Activated CD4-positive, CD25-positive, alpha-beta regulatory T cell treated with anti-CD3 and anti-CD28 coated beads, Interleukin-2, amount 50 U/mL, for 16 hours (primary cell): ENCODE measurements at places on chromosomes 1 and 21.

GRCh38 chr1:158311066-158311465 lies 20.3 kb downstream of the CD1B start:
- no peak for DNase-seq

DNA sequence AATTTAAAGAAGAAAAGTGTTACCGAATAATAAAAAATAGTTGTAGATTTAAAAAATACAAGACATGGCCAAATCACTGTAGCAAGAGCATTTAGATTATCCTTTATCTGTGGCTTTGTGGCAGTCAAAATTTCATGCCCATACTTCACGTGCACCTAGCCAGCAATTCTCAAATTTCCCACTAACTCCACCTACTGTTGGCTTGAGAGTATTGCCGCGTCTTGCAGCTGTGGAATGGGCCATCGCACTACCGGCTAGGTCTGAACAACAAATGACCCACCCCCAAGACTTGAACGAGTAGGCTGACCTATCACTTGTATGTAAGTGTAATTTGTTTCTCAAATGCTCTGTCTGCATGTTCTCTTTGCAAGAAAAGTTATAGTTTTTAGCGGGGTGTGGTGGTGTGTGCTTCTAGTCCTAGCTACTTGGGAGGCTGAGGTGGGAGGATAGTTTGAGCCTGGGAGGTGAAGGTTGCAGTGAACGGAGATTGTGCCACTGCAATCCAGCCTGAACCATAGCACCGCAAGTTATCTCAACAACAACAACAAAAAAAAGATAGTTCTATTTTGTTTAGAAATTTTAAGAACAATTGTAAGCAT lies 4.1 kb downstream of the KRTAP13-4 start:
- no peak for DNase-seq

DNA sequence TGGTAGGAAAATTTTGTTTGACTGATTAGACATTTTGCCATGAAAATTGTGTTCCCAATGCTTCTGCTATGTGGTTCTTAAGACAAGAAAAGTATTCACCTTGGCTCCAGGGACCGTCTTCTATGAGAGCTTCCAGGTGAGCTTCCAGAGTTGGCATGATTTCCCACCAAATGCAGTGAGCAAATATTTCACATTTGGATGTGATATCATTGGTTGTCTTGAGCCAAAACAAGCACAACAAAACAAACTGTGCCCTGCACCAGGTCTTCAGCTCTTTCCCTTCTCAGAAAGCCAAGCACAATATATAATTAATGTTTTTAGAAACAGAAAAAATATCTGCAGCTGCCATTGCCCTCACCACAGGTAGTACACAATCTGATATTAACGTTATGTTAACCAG lies 1009.0 kb downstream of the PLA2G4A start:
- no peak for DNase-seq

- no peak for DNase-seq
Measured at GRCh38 chr1:112318698-112319370, 77.2 kb upstream of the CTTNBP2NL start.

DNA sequence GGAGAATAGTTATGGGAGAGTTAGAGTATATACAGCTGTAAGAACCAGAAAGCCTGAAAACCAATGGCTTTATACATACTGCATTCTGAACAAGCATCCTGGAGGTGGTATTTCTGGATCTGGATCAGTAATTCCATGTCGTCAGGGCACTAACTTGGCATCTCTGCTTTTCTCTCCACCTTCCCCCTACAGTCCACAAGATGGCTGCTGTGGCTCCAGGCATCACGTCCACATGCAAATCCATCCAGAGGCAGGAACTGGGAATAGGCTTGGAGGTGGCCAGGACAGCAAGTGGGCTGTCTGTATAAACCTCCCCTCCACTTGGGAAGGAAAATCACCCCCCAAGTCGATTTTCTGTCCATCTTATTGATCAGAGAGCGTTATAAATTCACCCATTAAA lies 86.2 kb upstream of the WDR26 start:
- no peak for DNase-seq

GRCh38 chr1:227896710-227897655 lies 50.7 kb downstream of the WNT9A start:
- DNase-seq, result no peak

DNA sequence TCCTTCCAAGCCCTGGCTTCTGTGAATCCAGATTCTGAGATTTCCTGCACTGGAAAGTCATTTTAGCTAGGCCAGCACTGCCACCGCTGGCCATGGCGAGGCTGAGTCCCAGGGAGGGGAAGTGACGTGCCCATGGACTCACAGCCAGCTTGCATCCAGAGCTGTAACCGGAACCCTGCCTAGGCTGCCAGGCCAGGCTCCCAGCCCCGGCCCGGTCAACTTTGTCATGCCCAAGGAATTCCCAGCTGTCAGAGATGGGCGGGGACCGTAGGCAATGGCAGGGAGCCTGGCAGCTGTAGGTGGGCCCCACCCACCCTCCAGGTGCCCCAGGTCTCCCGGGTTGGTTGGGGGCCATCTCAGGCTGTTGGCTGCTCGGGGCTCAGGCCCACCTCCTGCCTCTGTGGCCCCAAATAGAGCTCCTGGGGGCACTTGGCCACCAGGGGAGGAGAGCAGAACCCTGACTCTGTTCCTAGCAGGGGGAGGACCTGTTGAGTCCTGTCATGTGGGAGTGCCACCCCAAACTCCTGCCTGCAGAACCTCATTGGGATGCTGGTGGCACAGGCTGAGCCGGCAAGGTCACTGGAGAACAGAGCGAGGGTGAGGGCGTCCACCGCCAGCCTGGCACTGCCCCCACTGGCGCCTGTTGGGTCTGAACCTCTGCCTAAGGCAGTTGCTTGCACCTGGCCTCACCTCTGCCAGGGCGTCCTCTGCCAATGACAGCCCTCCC lies 57.8 kb downstream of the FOXO6 start:
- no peak for DNase-seq

DNA sequence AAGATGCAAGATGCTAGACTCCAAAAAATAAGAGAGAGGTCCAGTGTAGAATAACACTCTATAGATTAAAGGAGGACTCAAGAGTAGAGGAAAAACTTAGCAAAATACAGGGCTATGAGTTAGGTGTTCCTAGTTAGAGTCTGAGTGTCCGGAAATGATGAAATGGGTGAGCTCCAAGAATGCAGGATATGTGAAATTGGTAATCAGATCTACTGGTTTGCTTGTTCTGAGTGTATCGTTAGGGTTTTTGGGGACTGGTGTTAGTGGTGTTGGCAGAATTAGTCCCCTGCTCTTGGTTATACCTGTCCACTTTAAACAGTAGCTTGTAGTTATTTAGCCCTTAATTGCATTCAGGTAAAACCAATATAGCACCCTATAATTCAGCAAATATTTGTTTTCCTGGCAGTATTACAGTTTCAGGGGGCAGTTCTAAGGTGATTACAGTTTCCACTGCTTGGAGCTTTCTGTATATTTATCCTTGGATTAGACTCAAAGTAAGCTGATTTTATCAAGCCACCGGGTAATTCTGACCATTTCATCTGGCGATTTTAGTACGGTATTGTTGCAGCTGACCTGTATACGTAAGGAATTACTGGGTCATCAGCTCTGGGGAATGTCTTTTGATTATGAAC lies 332.7 kb downstream of the CHRM3 start:
- no peak for DNase-seq

DNA sequence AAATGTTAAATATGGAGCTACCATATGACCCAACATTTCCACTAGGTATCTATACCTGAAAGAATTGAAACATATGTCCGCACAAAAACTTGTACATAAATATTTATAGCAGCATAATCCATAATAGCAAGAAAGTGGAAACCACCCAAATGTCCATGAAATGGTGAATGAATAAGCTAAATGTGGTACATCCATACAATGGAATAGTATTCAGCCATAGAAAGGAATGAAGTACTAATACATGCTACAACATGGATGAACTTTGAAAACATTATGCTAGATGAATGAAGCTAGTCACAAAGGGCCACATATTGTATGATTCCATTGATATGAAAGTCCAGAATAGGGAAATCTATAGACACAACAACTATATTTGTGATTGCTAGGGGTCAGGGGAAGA lies 20.0 kb upstream of the BLACAT1 start:
- no peak for DNase-seq

DNA sequence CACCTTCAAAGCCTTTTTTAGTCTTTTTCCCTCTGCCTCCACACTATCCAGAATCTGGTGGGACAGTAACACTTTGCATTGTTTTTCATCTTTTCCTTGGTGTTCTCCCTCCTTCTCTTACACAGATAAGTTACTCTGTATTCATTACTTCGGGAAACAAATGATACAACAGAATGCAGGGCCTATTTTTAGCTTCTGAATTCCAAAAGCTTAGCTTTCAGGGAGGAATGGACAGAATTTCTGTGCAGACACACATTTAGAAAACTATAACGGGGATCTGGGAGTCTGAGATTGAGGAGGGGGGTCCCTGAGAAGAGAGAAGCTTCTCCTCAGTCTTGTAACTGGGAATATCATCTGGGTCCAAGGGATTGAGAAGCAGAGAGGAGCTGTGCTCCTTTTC lies 3.5 kb upstream of the STK40 start:
- DNase-seq, result no peak

- no peak for DNase-seq
Measured at GRCh38 chr1:6427441-6428390, 3.1 kb downstream of the ESPN start.

DNA sequence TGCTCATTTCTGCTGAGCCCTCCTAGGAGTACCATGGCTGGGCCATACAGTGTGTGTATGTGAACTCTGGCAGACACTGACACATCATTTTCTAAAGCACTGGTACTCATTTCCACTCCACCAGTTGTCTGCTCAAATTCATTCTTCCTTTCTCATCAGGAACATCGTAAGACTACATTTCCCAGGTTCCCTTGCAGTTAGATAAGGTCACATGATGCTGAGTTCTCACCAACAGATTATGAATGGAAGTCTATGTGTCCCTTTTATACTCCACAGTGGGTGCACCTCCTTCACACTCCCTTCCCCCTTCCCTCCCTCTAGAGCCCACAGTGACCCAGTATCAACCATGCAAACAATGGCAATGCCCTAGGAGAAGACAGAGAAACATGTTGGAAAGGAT lies 38.3 kb upstream of the PAX7 start:
- DNase-seq, result no peak

DNA sequence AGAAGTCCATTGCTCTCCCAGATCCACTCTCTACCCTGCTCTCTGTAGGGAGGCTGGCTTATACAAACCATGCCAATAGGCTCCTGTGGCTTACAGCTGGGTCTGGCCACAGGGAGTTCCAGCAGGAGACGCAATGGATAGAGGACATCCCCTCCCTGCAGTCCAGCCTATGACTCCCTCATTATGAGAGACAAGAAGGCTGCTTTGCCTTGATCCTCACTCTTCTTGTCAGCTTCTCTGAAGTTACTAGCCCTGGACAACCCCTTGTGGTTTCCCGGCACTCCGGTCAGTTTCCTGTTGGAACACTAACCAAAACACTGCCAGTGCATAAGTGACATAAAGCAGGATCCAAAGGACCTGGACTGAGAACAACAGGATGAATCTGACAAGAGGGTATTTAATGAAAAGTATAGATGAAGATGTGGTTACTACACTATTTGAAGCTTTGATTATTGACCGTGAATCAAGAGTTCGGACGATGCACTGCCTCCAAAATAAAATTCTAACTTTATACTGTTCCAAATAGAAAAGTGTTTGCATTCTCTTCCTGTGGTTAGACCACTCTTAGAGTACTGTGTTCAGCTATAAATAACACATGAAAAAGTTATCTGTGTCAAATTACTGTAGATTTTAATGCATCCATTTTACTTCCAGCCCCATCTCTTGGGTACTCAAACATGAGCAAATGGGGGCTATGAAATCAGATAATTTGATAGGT lies 32.7 kb upstream of the ZNF326 start:
- DNase-seq, result no peak

- peak; percentile 23 for DNase-seq
Measured at GRCh38 chr1:32400876-32401631, 6.8 kb upstream of the BSDC1 start.

DNA sequence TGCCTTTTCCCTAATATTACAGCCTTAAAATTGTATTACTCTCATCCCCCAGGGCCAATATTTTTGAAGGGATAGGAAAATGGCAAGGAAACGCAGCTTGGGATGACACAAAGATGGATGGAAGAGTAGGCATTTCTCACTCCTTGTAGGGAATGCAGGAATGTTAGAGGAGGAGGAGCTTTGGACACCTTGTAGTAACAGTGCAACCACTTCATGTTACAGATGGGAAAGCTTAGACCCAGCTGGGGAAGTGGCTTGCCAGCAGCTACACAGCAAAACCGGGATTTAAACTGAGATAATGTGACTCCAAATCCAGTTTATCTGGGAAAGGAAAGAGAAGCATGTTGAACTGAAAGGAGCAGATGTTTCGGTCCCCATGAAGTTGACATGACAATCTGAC lies 473.7 kb upstream of the DAB1 start:
- no peak for DNase-seq

GRCh38 chr1:58487002-58487401 lies 59.5 kb downstream of the OMA1 start:
- DNase-seq, result no peak

- DNase-seq, result no peak
Measured at GRCh38 chr1:241499910-241500309, 19.6 kb downstream of the FH start.

DNA sequence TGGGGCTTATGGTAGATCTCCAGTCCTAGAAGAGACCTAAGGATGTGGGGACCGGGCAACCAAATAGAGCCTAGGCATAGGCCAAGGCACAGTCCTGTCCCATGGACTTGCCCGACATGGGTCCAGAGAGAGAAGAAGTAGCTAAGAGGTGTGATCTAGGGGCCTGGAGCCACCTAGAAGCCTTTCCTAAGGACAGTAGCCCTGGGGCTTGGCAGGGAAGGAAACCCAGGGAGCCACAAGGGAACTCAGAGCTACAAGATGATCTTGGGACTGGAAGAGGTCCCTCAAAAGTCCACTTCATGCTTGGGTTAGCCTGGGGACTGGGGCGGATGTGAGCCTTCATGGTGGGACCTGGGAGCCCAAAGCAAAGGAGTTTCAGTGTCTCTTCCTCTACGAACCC lies 18.8 kb downstream of the IRF2BP2 start:
- no peak for DNase-seq

GRCh38 chr1:112723511-112723839 lies 8.3 kb upstream of the PPM1J start:
- DNase-seq, result no peak

GRCh38 chr1:119782631-119783325 lies 14.1 kb upstream of the HMGCS2 start:
- no peak for DNase-seq

GRCh38 chr1:236868625-236869467 lies 73.8 kb downstream of the MTR start:
- no peak for DNase-seq

- DNase-seq, result no peak
Measured at GRCh38 chr1:27773826-27774445, 917 bp downstream of the STX12 start.

DNA sequence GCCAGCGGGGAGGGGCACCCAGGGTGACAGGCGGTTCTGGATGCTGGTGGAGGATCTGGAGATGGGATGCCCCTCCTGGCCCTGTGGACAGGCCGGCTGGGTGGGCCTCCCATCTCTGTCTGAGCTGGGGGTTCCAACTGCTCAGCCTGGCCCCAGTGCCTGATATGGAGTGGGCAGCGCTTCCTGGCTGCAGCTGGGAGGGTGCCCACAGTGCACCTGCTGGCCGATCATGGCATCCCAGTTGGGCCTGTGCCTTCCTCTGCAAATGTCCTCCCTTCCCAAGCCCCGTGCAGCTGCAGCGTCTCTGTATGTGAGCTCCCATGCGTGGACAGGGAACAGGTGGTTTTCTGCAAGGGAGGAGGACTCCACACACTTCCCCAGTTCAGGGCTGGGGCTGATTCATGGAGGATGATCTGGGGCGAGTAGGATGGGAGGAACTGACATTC lies 2.1 kb downstream of the PFKL start:
- no peak for DNase-seq
